Natural killer cell treated with Interleukin-12 subunit alpha and Interleukin-12 subunit beta and Interleukin-15 and Interleukin-18, amount 100 ng/mL, for 72 hours (primary cell): ENCODE measurements at places on chromosomes 11 and 22.
A peak's percentile ranks its signal among the peaks of the same experiment; 100 is the strongest.

- DNase-seq, result no peak
Measured at GRCh38 chr11:64165481-64165841, 452 bp downstream of the MACROD1 start.

GRCh38 chr22:32623943-32624342 is 149.3 kb downstream of the FBXO7 start:
- no peak for DNase-seq

GRCh38 chr11:31131760-31132159 is 237.8 kb downstream of the DCDC1 start:
- no peak for DNase-seq

GRCh38 chr22:39296981-39297489 is 22.4 kb downstream of the RPL3 start:
- DNase-seq, result no peak

GRCh38 chr11:36451681-36452080 is 58.4 kb downstream of the TRAF6 start:
- no peak for DNase-seq

- DNase-seq, result peak; percentile 71
Measured at GRCh38 chr11:85941380-85941973, 86.3 kb downstream of the CCDC83 start.

- DNase-seq, result no peak
Measured at GRCh38 chr11:133957900-133958299, 1.1 kb upstream of the IGSF9B start.

DNA sequence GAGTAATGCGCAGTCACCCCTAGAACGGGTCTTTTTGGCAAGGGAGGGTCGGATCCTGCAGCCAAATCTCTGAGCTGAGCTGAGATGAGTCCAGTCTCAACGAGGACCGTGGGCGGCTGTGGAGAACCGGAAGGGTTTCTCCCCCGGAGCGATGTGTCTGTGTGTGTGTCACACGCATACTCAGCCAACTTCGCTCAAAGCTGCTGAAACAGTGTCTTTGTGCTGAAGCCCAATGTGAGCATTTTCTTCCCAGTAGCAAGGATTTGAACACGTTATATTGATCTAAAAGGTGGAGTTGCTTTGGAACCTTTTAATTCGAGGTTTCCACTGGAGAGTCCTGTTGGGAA is 1.4 kb upstream of the CELSR1 start:
- no peak for DNase-seq

DNA sequence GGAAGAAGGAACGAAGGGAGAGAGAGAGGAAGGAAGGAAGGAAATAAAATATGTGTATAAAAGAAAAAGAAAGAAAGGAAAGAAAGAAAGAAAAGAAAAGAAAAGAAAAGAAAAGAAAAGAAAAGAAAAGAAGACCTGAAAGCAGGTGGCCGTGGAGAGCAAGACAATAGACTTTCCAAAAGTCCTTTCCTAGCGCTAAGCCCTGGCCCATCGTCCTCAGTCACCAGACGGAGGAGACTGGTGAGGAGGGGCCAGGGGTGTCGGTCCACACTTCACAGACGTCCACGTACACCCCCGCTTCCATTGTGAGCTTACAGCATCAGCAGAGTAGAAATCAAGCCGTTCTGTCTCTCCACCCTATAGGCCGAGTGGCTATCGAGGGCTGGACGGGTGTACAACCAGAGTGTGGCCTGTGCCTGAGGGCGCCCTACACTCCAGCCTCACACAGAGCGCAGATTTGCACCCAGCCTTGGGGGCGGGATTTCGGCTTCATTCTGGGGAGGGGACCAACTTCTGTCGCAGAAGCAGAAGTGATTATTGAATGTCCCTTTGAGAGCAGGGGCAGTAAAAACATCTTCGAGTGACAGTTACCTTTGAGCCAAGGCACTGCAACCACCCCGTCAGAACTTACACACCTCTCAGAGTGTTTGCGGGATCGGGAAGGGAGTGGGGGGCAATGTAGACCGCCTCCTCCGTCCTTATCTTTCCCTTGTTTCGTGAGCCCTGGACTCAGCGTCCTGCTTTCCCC is 2.0 kb upstream of the BSX start:
- no peak for DNase-seq

DNA sequence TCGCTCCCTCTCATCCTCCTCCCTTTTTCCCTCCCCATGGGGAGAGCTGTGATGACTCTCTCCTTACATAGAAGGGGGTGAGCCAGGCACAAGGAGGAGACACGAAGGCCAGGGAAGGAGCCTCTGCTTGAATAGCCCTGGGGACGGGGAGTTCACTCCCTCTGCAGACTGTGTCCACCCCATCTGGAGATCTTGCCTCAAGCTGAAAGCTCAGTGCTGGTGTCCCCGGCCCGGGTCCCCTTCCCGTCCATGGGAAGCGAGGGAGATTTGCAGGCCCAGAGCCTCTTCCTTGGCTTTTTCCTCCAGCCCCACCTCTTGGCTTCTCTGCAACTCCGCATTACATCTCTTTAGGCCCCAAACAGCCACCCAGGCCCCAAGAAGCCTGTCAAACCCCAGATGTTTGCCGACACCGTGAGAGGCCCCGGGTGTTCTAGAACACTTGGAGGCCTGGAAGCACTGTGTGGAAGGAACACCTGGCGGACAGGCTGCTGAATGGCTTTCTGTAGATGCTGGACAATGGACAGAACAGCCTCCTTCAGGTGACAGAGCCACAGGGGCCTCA is 32.3 kb downstream of the LINC01488 start:
- DNase-seq, result no peak

DNA sequence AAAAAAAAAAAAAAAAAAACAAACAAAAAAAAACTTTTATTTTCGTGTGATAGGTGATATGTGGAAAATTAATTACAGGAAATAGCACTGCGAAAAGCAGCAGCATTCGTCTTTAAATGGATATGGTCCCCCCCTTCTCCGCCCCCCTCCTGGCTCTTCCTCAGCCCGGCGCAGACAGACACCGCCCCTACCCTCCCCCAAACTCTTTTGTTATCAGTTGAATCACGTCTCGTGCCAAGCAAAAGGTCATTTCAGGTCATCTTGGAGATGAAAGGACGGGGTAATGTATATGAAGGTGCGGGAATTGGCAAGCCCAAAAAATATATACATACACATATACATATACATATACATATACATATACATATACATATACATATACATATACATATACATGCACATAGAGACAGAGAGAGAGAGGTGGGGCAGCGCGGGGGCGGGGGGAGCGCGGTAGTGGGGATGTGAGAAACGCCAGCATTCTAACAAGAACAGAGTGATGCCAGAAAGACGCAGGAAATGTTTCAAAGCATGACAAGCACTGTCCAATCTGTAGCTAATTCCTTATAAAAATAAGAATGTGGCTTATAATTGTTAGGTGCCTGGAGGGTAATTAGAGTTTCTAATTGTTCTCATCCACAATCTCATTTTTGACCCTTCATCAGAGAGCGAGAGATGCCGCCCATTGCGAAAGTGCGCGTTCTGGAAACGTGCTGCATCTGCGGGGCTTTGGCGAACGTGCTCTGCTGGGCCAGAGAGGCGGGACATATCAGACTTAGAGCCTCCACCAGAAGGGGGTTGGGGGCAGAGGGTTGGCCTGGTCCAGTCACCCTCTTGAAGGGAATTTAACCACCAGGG is 214.5 kb upstream of the UBASH3B start:
- no peak for DNase-seq

DNA sequence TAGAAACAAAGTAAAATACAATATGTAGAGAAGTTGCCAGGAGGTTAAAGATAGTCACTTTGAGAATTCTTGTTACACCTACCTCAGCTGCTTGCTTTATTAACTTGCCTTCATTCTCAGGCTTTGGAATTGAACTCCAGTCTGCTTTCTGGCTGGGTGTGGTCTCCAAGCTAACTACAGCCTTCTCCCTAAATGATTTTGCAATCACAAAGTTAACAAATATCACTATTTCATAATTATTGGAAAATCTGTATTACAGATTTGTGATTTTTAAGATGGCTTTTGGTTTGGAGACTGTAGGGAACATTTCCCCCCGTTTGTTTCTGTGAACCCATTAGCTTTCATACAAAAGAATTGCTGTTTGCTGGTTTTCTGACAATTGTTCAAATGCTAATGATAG is 2.2 kb downstream of the PLAAT5 start:
- no peak for DNase-seq

DNA sequence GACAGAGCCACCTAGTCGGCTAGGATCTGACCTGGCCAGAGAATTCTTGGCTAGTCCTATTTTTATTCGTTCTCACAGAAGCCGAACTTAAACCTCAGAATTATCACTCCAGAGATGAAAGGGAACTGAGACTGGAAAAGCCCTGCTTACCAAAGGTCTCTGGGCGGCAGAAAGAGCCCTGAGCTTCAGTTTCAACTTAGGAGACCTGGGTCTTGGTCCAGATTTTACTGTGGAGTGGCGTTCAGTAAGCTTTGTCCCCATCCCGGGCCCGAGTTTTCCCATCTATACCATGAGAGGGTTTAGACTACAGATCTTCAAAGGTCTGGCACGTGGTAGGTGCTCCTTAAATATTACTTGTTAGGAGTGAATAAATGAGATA is 516 bp downstream of the NEU3 start:
- no peak for DNase-seq

DNA sequence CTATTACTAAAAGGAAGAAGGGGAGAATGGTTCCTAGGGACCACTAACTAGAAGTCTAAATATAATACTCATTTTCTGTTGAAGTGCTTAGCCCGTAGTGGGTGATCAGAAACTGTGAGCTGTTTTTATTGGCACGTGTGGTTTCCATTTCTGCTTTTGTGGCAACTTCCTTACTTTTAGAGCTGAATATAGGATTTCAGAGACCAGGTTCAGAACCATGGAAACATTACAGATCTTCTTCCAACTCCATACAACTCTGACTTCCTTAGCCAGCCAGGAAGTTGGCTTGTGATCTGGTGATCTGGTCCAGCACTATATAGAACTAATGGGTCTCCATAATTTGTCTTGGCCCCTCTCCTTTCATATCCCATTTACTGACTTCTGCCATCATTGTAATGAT is 2.6 kb upstream of the ME3 start:
- DNase-seq, result no peak

DNA sequence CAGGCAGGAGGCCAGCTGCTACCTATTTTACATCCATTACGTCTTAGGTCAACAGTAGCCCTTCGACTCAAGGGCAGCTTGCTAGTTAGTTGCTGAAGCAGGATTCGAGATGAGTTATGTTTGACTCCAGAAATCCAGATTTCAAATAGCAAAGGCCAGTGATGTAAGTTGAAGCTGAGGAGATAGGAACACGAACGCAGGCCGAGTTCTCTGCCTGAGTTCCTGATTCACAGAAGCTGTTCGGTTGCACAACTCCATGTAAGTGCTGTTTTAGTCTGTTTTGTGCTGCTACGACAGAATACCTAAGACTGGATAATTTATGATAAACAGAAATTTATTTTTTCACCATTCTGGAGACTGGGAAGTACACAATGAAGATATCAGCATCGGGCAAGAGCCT is 111.2 kb downstream of the SLC1A2 start:
- DNase-seq, result no peak

- no peak for DNase-seq
Measured at GRCh38 chr11:31509051-31509428, 382 bp downstream of the IMMP1L start.

GRCh38 chr11:93494357-93494756 is 48.8 kb downstream of the SMCO4 start:
- no peak for DNase-seq

GRCh38 chr22:39177456-39177775 is 24.9 kb upstream of the CBX7 start:
- no peak for DNase-seq

DNA sequence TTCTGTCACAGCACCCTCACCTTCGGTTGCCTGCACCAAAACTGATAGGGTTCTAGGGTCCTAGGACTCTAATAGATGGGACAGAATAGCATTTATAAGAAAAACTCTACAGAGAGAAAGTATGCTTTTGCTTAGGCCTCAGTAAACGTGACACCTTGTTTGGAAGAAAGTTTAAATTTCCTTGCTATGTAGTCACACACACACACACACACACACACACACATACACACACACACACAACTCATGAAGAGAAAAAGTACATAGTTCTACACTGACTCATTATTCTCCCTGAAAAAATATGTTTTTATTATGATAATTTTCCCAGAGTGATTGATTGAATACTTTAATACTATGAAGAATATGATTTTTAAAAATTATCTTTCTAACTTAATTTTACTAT is 220.8 kb upstream of the SNX19 start:
- DNase-seq, result no peak

- no peak for DNase-seq
Measured at GRCh38 chr11:125679397-125679796, 1.2 kb downstream of the ACRV1 start.

GRCh38 chr11:12995188-12995587 is 13.9 kb upstream of the RASSF10 start:
- DNase-seq, result no peak

GRCh38 chr11:56705784-56706396 is 7.0 kb downstream of the OR9G1 start:
- DNase-seq, result no peak

DNA sequence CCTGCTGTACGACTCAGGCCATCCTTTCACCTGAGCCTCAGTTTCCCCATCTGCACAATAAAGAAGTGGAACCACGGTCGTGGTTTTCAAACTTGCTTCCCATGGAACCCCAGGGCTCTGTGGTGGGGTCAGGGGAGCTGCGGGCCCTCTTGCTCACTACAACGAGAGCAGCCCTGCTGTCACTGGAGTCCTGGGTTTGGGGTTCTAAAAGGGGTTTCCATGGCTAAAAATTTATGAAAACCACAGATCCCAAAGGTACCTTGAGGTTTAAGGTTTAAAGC is 45.4 kb upstream of the CARS1 start:
- peak; percentile 35 for DNase-seq

DNA sequence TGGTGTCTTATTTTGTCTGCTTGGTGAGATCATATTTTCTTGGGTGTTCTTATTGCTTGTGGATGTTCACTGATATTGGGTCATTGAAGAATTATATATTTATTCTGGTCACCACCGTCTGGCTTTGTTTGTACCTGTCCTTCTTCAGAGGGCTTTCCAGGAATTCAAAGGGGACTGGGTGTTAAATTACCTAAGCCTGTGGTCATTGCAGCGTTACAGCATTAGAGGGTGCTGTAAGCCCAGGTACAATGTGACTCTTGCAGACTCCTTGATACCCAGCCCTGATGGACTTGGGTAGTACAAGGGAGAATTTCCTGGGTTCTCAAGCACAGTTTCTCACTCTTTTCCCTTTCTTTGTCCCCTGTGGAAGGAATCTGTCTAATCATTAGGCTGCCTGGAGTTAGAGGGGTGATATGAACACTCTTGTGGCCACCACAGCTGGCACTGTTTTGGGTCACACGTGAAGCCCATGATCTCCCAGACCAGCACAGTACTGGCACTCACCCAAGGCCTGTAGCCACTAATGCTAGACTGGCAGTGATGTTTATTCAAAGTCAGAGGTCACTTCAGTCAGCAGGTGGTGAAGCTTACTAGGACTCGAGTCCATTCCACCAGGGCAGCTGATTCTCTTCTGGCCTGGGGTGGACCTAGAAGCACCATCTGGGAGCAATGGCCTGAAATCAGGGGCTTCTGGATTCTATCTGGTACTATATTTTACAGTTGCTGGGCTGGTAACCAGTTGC is 56.1 kb upstream of the NARS2 start:
- DNase-seq, result no peak
